ENCODE measurements at places on chromosomes 2 and 18.

- DNase-seq: no peak
These were observed 241.3 kb downstream of the LOXHD1 start for GRCh38 chr18:46415532-46416252.

DNA sequence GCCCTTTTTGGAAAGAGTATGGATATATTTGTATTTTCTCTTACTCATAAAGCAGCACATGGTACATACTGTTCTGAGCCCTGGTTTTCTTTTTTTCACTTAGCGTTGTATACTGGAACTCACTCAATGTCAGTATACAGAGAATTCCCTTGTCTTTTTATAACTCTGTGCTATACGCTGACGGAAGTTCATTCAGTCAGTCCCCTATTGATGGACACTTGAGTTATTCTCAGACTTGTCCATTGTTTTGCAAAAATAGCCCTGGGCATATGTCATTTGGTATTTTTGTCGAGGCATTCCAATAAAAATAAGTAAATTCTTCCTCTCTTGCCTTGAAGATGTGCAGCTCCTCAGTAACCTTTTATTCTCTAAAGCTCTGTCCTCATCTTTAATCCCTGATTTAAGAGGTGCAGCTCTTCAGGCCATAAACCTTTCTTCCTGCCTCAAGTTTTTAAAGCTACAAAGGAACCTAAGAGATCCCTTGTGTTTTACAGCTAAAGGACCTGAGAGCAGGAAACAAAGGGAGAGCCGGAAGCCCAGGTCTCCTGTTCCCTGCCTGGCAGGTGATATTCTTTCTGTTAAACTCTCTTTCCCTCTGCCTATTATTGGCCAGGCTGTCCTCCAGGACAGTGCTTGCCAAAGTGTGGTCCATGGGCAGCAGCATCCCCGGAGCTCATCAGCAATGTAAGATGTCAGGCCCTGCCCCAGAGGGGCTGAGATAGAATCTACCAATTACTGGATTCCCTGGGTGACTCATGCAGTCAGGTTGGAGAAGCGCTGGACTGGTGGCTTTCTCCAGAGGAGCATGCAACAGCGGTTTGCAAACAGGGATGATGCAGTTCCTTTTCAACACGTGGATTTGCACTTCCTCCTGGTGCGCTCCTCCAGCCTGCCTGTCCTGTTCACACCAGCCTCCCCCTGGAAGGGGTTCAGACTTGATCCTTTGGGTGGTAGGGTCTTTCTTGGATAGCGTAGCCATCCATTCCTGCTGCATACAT, 158.0 kb downstream of the NEDD4L start:
- DNase-seq: no peak

- DNase-seq: no peak
These were observed 511 bp upstream of the TP53I3 start for GRCh38 chr2:24085200-24085489.

DNA sequence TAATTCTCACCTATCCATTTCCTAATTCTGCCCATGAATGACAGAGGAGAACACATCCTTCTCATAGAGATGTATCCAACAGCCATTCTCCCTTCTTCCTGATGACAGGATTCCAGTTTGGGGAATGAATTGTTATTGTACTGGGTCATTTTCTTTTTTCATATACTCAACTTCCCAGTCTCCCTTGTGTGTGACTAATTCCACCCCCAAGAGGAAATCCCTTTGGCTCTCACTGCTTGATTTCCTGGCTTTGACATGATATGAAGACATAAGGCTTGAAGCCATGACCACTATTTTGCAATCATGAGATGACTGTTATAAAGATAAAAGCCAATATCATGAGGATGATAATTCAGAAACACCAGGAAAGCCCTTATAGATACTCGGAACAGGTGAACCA, 384.7 kb upstream of the ACVR2A start:
- DNase-seq: no peak
